ENCODE measurements at places on chromosomes 11 and 22.

DNA sequence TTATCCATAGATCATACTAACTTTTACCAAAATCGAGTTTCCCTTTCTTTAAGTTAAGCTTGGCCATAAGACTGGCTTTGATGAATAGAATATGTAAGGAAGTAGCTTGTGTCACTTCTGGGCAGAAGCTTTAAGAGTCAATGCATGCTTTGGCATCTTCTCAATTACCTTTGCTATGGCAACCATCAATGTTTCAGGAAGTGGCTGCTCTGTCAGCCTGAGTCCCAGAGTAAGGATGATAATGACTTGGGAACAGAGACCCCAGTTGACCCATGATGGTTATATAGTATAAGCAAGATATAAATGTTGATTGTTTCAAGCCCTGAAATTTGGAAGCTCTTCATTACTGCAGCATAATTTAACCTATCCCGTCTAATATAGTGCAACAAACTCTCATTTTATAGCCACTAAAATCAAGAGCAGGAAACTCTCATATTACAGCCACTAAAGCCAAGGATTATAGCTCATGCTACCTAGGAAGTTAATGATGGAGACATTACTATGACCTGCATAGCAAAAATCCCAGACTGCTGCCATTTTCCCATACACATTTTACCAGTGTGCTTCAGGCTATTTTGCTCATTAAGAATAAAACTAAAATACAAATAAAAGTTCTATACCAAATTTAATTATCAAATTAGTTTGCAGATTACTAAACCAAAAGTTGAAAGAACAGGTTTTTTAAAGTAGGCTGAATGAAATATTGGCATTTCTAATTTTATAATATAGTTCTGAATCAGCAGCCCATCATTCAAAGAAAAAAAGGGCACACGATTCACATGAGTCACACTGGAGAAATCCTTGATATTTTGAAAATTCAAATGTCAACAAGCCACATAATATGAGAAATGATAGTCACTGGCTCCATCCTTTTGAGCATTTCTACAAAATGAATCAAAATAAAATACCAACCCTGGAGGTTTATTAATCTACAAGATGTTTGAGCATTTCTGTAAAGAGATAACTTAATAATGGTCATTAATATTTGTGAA lies 23.8 kb downstream of the FSHB start:
- DNase-seq = no peak

GRCh38 chr11:118226781-118227180 lies 2.0 kb upstream of the JAML start:
- DNase-seq = no peak

- DNase-seq = no peak
These were observed 96.5 kb downstream of the SHANK2 start for GRCh38 chr11:71155846-71156245.

GRCh38 chr11:86070142-86071056 lies 1.5 kb upstream of the PICALM start:
- no peak for DNase-seq

GRCh38 chr22:24146194-24146616 lies 35.1 kb upstream of the SUSD2 start:
- DNase-seq = no peak

DNA sequence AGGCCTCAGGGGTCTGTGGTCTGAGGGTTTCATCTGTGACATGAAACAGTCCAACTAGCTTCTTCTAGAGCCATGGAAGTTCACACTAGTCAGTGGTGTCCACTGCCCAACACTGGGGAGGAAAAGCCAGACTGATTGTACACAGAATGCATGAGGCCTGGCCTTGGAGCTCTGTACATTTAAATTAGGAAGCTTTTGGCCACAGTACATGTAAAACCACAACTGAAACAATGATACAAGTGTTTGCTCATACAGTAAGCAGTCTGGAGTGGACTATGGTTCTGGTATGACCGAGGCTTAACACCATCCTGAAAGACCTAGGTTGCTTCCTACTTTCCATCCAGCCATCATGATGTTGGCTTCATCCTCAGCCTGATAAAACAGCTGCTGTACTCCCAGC lies 73.8 kb upstream of the SESN3 start:
- no peak for DNase-seq

GRCh38 chr22:23246982-23247766 lies 66.9 kb downstream of the BCR start:
- no peak for DNase-seq
